ENCODE measurements at places on chromosomes 3 and 15.

- DNase-seq: no peak
Observed at GRCh38 chr3:66376568-66376967, 124.3 kb downstream of the LRIG1 start.

DNA sequence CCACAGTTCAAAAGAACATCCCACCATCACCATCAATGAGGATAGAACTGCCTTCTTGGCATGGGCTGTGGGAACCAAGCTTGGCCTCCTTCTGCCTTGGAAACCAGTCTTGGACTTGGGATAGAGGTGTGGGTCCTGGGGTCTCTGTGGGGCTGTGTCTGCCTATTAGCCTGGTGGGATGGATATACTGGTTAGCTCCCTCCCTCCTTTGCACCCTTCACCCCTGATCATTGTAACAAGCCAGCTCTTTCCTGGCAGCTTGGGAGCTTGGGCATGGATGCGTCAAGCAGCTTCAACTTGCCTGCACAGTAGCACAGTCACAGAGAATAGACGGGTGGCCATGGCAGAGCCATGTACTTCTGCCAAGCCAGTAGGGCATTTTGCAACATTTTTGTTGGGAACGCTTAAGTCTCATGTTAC, 65.2 kb downstream of the SMAD6 start:
- no peak for DNase-seq

DNA sequence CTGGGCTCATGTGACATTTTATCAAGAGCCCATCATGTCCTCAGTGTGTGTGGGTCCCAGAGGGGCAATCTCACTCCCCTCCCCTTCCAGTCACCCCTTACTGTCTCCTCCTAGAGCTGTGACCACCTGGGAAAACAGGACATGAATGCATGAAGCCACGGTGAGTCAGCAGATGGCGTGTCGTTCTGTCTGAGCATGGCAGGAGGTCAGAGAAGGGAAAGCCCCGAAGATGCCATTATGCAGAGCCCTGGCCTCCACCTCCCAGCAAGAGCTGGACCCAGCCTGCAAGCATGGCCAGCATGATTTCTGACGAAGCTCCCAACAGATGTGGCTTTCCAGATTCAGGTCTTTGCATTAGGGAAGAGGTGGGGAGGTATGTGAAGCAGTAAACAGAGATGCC, 118.5 kb downstream of the TLE3 start:
- DNase-seq: no peak

DNA sequence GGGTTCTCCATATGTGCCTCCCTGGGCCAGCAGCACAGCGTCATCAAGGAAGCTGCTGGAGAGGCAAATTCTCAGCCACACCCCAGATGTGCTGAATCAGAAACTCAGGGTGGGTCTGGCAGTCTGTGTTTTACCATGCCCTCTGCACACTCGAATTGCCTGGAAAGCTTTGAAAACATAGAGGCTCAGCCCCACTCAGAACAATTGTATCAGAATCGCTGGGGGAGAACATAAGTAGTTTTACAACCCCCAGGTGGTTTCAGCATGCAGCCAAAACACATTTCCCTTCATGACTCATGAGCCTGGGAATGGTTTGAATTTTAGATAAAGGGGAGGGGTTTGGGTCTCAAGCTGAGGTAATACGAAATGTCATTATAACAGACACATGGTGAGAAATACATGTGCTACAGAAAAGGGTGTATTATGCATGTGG, 9.6 kb downstream of the TGM4 start:
- DNase-seq: no peak

GRCh38 chr3:74537164-74537563, 77.3 kb downstream of the CNTN3 start:
- DNase-seq: no peak

- no peak for DNase-seq
Observed at GRCh38 chr15:72859017-72859756, 75.6 kb upstream of the ADPGK start.

DNA sequence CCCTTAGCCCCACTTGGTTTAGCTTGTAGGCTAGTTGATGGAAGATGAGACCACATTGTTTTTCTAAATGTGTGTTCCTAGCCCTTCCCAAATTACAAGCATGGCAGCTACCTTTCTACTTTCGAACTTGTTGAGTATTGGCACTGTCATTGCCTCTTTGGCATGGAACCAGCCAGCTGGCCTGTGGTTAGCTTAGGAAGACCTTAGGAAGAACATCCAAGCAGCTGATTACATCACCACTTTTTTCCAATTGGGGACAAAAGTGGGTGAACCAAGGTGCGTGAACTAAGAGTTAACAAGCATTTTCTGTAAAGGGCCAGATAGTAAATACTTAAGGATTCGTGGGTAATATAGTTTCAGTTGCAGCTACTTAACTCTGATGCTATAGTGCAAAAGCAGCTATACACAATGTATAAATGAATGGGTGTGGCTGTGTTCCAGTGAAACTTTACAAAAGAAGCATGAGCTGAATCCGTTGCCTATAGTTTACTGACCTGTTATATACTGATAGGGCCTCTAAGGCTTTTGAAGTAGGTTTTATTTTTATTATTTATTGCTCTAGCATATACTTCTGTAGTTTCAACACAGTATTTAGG, 8.5 kb downstream of the KLHL18 start:
- no peak for DNase-seq

- no peak for DNase-seq
Observed at GRCh38 chr3:49183873-49184272, 12.5 kb downstream of the KLHDC8B start.

DNA sequence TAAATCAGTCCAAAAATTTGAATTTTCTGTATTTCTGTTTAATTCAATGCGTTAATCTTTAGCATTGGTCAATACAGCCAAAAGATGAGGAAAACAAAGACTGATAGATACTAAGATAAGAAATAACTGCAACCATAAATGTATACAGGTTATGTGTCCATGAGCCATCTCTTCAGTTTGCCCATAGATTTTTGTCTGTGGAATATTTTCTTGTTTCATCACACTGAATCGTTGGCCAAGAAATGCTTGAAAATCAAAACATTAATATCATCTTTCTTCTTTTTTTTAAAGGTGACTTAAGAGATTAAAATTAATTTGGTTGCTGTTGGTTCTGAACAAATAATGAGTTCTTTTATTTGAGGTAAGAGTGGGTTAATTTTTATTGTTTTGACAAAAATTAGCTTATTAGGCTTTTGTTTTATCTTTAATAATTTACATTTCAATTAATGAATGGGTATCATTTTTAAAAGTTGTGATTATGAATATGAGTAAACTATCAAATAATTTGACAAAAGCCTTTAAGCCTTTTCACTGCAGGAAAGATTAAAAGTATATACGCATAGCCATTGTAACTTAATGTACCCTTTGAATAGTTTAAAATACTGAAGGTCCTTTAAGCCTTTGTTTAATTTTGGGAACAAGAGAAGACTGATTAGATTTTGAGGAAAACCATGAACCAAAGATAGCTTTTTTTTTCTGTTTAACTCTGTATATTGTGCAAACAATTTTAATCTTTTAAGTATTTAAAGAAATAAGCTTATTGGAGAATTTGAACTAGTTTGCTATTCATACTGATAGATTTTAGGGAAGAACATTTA, 14.7 kb upstream of the CHD2 start:
- no peak for DNase-seq

GRCh38 chr3:36877930-36878685, 66.7 kb downstream of the TRANK1 start:
- DNase-seq: no peak

GRCh38 chr3:112043621-112044201, 9.2 kb downstream of the TMPRSS7 start:
- DNase-seq: no peak

DNA sequence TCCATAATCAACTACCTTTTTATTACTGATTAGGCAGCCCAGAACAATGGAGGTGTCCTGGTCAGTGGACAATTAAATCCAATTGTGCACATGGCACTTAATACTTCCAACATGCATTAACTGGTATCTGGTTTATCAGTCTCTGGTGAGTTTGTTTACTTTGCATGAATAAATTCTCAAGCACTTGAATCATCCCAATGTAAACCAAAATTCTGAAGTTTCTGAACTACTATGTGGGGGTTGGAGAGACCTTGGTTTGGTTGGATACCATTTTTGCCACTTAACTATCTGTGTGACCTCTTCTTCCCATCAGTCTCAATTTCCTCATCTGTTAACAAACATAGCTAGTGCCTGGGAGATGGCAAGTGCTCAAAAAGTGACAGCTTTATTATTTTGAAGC, 70.5 kb upstream of the MAP4 start:
- DNase-seq: no peak
